ENCODE measurements at places on chromosomes 7 and 10.

- DNase-seq = no peak
Measured at GRCh38 chr7:26404189-26404996, 112.7 kb downstream of the SNX10 start.

- no peak for DNase-seq
Measured at GRCh38 chr10:63919575-63920279, 398.5 kb downstream of the REEP3 start.

DNA sequence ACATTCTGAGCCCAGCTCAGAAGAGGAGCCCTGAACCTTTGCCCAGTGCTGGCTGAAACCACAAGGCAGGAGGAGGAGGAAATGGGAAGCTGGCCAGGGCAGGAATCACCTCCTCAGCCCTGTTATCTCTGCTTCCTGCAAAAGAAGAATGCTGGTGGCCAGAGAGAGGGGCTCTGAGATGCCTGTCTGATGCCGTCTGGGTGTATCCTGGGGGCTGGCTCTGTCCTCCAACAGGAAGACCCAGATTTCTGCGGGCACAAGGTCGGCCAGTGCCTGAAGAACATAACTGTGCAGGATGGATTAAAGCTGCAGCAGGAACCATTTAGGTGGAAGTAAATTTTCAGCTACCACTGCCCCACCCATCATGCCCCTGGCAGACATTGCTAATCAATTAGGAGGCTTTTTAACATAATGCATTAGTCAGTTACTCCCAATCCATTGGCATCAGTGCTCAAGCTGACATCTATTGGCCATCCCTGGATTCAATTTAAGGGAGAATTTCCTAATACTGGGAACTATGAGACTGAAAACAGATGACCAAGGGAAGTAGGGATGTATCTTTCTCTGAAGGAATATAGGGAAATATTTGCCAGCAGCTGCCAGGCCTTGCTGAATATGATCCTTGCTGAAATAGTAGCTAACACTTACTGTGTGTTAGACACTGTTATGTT is 67.7 kb downstream of the COL13A1 start:
- peak; percentile 90 for DNase-seq

- DNase-seq = no peak
Measured at GRCh38 chr7:2719007-2719406, 31.0 kb downstream of the AMZ1 start.

DNA sequence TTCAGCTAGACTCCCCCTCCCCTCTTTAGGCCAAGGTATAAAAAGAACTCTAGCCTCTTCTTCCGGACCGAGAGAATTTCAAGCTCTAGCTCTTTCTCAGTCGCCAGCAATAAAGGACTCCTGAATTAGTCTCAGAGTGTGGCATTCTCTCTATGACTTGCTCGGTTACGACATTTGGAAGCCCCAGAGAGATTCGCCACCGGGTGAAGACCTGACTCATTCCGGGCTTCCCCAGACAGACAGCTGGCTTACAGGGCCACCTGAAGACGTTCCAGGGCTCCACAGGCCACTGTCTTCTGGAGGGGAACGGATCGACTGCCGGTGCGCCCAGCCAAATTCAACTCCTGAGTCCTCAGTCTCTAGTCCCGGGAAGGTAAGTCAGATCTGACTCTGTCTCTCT is at the start of gene AKR1B15:
AKR1B15 (plus strand) TSS at position 234 of the 400 bp plus-strand sequence. CDS start 15,510 bp downstream, outside the sequence.
- DNase-seq = peak; percentile 55

- DNase-seq = no peak
Measured at GRCh38 chr7:108589874-108590273, 20.2 kb downstream of the DNAJB9 start.

DNA sequence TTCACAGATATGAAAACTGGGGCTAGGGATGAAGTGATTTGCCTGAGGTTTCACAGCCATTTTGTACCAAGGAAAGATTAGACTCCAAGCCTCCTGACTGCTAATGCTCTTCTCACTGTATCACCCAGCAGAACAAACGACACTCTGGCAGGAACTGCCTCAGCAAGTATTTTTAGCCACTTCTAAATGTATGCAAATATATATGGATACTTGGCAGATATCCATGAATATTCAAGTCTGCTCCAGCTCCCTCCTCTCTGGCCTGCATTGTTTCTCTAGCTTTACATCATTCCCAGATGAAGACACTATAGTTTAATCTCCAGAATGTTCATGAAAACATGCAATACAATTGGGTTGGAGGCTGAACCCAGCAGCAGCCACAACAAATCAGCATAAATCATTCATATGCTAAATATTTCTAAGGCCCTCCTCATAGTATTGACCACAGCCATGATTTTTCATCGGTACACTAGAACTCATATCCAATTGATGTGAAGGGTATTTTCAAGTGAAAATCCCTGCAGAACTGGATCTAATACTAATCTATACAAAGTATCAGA is 65.5 kb downstream of the HPSE2 start:
- DNase-seq = no peak

DNA sequence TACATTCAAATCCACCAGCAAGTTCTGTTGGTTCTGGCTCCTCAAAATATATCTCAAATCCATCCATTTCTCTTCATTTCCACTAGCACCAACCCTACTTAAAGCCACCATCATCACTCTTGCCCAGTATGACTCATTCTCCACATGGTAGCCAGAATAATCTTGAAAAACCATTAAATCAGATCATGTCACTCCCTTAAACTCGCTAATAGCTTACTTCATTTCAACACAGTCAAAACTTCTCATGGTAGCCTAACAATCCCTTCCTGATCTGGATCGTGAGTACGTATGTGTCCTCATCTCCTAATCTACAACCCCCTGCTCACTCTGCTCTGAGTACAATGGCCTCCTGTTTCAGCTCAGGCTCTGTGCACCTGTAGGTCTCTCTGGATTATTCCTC is 8.7 kb downstream of the EPC1 start:
- DNase-seq = peak; percentile 70

DNA sequence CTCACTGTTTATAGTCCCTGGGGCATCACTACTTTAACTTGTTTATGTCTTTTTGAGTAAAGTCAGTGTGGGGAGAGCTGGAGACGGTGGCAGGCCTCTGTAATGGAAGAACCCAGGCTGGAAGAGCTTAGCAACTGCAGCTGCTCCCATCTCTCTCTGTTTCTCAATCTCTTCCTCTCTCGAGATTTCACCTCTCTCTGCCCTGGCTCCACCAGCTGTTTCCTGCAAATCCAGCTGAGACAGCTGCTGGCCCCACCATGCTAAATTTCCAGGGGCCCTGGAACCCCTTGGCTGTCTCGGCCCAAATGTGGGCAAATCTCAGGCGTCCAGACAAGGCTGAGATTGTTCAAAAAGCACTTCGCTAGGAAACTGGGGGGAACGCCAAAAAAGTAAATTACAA is 25.8 kb upstream of the SLF2 start:
- peak; percentile 30 for DNase-seq

- DNase-seq = no peak
Measured at GRCh38 chr10:51881213-51881612, 181.8 kb upstream of the CSTF2T start.

- no peak for DNase-seq
Measured at GRCh38 chr7:106169821-106170610, 57.9 kb upstream of the SYPL1 start.
